ENCODE measurements at places on chromosomes 1 and 21.

GRCh38 chr1:42479621-42480020 is 16.5 kb downstream of the CCDC30 start:
- DNase-seq, result peak; percentile 17

GRCh38 chr1:87348341-87349019 is 19.8 kb downstream of the LMO4 start:
- no peak for DNase-seq

DNA sequence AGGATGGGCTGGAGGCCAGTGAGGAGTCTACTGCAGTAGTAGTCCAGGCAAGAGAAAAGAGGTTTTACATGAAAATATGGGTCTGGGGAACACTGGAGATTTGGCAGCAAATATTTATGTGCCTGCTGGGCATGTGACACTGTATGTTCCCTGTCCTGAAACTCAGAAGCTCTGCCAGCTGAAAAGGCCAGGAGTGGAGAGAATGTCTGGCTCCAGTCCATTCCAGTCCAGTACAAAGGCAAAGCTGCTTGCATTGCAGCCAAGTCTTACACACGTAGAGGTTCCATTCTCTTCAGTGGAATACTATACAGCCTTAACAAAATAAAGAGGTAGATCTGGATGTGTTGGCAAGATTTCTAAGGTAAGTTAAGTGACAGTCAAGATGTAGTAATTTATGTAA is 7.5 kb upstream of the YBX1 start:
- no peak for DNase-seq

- DNase-seq, result no peak
Observed at GRCh38 chr1:34361781-34362357, 185.2 kb downstream of the C1orf94 start.

- no peak for DNase-seq
Observed at GRCh38 chr1:234781241-234782065, 171.5 kb upstream of the IRF2BP2 start.
